T-cell (primary cell): ENCODE measurements at places on chromosomes 11 and 22. TPM values are rescaled to one million over a fixed set of nuclear protein-coding genes. Genes with fewer than 3 reads are reported as not detected.

GRCh38 chr11:44791316-44791925, 64.7 kb downstream of the TSPAN18 start:
- no peak overlapping the region for H3K4me3 ChIP-seq
- H3K4me1 ChIP-seq, result no peaks in the 10 kb centered on the region
- peaks cover 2% of the 10 kb centered on the region for H3K27me3 ChIP-seq
- no peak overlapping the region for H3K27ac ChIP-seq

DNA sequence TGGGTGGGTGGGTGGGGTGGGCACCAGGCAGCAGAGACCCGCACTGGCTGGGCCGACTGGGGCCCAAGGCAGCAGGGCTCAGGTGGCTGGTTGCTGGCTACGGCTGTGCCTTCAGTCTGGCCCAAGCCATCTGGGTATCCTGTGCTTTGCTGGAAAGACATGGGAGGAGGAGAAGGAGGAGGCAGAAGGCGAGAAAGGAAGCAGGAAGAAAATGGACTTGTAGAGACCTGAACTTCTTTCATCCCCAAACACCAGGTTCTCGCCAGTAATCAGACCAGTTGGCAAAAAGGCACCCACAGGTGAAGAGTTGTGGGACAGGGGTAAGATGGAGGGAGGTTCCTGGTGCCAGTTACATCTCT, 78.8 kb downstream of the IGLL1 start:
- H3K27ac ChIP-seq, result no peak overlapping the region
- no peaks in the 10 kb centered on the region for H3K36me3 ChIP-seq
- H3K4me3 ChIP-seq, result no peak overlapping the region
- DNase-seq, result no peak
- H3K27me3 ChIP-seq, result peaks cover 27% of the 10 kb centered on the region

GRCh38 chr11:72744474-72744873, 7.7 kb downstream of the ARAP1 start:
- no peak overlapping the region for H3K4me3 ChIP-seq
- H3K4me1 ChIP-seq, result peaks cover 74% of the 10 kb centered on the region
- H3K36me3 ChIP-seq, result peaks cover 3% of the 10 kb centered on the region
- H3K27ac ChIP-seq, result peak overlapping the region; percentile 66

GRCh38 chr22:39896313-39896996, 2.9 kb upstream of the ENTHD1 start:
- no peak for DNase-seq
- H3K4me3 ChIP-seq, result no peak overlapping the region
- peaks cover 26% of the 10 kb centered on the region for H3K4me1 ChIP-seq
- H3K27ac ChIP-seq, result no peak overlapping the region
- H3K36me3 ChIP-seq, result no peaks in the 10 kb centered on the region
- no peaks in the 10 kb centered on the region for H3K27me3 ChIP-seq

- no peak for DNase-seq
- H3K27ac ChIP-seq, result no peak within 1 kb of the TSS
- H3K4me3 ChIP-seq, result no peak within 1 kb of the TSS
- H3K4me1 ChIP-seq, result no peaks in the 10 kb centered on the region
Measured at GRCh38 chr22:30079952-30080533, at the start of gene HORMAD2. TSS of gene HORMAD2 (plus strand) at chr22:30080464. CDS start at chr22:30093953, 13,489 bp downstream.

GRCh38 chr11:15854245-15854644, 502.1 kb downstream of the SOX6 start:
- H3K27ac ChIP-seq, result no peak overlapping the region
- no peak overlapping the region for H3K4me3 ChIP-seq
- DNase-seq, result no peak
- H3K36me3 ChIP-seq, result no peaks in the 10 kb centered on the region
- H3K27me3 ChIP-seq, result no peaks in the 10 kb centered on the region

GRCh38 chr11:108751444-108751843, 86.6 kb downstream of the DDX10 start:
- no peaks in the 10 kb centered on the region for H3K36me3 ChIP-seq
- H3K4me1 ChIP-seq, result no peaks in the 10 kb centered on the region
- no peak overlapping the region for H3K4me3 ChIP-seq
- no peak overlapping the region for H3K27ac ChIP-seq
- H3K27me3 ChIP-seq, result no peaks in the 10 kb centered on the region

DNA sequence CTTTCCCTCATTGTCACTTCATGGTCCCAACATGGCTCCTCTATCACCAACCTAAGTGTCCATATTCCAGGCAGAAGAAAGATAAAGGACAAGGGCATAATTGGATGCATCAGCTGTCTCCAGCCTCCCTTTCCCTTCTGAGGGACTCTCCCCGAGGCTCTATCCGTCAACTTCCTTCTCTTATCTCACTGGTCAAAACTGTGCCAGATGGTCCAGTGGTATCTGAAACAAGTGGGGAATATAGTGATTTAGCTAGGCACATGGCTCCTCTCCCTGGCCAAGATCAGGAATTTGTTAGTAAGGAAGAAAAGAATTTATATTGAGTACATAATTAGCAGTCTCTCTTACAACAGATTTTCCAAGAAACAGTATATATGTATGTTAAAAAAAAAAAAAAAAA, 12.6 kb upstream of the SPON1 start:
- no peaks in the 10 kb centered on the region for H3K36me3 ChIP-seq
- H3K27me3 ChIP-seq, result no peaks in the 10 kb centered on the region
- DNase-seq, result no peak
- H3K27ac ChIP-seq, result no peak overlapping the region

DNA sequence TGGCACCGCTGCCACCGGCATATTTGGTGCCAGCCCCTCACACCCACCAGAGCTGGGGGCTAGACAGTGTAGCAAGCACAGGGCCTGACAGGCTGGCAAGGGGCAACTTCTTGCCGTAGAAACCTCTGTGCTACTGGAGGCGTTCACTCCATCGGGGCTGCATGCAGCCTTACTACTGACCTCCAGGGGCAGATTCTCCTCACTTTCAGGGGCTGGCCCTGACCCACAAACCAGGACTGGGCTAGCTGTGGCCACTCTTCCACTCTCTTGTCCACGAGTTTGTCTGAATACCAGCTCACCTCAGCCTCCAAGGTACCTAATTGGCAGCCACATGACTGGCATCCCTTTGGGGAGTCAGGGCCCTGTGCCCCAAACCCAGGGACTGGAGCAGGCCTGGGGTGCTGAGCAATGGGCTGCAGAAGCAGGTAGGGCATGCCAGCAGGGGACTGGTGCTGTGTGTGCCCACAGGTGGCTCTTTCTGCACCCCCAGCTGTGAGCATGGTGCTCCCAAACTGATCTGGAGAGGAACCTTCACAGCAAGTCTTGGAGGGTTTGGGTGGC, 2.1 kb upstream of the LMO1 start:
- no peak overlapping the region for H3K4me3 ChIP-seq
- H3K27ac ChIP-seq, result no peak overlapping the region
- H3K27me3 ChIP-seq, result peaks cover 8% of the 10 kb centered on the region
- H3K4me1 ChIP-seq, result peaks cover 23% of the 10 kb centered on the region
- no peaks in the 10 kb centered on the region for H3K36me3 ChIP-seq
- no peak for DNase-seq

DNA sequence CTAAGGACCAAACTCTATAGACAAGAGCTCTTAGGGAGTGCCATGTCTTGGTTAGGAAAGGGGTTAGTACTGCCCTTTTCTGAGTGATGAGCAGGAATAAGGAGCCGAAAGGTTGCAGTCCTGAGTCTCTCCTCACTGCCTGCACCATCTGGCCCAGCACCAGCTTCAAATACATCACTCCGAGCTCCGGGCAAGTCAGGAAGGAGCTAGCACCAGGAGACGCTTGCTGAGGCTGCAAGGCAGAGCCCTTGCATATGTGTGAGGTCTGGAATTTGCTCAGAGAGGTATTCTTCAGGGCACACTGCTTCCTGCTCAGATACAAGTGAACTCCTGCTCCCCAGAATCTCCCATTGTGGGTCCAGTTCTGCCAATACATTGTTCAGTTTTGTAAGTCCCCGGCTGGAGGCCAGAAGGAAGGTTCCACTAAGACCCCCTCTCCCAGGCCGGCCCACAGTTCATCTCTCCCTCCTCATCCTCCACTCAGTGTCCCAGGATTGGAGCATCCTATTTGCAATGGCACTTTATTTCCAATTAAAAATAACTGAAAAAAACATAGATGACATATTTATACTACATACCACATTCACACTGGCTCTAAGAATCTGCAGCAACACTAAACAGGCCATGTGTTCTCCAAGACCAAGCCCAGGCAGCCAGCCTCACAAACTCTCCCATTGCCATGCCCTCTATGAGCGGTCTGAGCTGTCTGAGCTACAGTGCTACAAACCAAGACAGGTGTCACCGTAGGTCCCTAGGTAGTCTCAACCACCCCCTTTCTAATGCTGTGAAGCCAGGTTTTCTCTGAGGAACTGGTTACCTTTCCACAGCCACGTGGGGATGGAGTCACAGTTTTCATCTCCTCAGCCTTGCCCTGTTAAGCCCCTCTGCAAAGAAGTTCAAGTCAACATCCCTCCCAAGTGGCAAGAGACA, 55.1 kb upstream of the SPATA19 start:
- no peak for DNase-seq
- no peaks in the 10 kb centered on the region for H3K4me1 ChIP-seq
- no peak overlapping the region for H3K27ac ChIP-seq
- no peaks in the 10 kb centered on the region for H3K27me3 ChIP-seq
- H3K4me3 ChIP-seq, result no peak overlapping the region

GRCh38 chr22:49228431-49229037, 599.1 kb downstream of the BRD1 start:
- no peaks in the 10 kb centered on the region for H3K36me3 ChIP-seq
- DNase-seq, result no peak
- H3K27me3 ChIP-seq, result no peaks in the 10 kb centered on the region
- no peak overlapping the region for H3K4me3 ChIP-seq
- no peak overlapping the region for H3K27ac ChIP-seq

DNA sequence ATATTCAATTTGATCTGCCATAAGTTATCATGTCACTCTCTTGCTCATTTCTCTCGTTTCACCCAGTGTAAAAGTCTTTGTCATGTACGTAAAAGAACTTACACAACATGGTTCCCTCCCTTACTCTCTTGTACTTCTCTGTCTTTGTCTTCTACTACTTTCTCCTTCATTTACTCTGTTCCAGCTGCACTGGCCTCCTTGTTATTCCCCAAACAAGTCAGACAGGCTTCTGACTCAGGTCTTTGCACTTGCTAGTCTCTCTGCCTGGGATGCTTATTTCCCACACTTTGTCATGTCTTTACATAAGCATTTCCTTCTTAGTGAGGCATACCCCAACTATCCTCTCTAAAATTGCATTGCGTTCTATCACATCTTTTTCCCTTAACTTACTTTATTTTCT, 117.3 kb downstream of the CYP2R1 start:
- no peak overlapping the region for H3K27ac ChIP-seq
- no peaks in the 10 kb centered on the region for H3K27me3 ChIP-seq
- H3K36me3 ChIP-seq, result peaks cover 8% of the 10 kb centered on the region
- no peak overlapping the region for H3K4me3 ChIP-seq

- H3K27ac ChIP-seq, result no peak overlapping the region
- no peak for DNase-seq
- no peaks in the 10 kb centered on the region for H3K36me3 ChIP-seq
- H3K4me1 ChIP-seq, result no peaks in the 10 kb centered on the region
Measured at GRCh38 chr11:92881940-92882450, 87.5 kb upstream of the MTNR1B start.

GRCh38 chr11:86637988-86638387, 34.4 kb downstream of the ME3 start:
- no peaks in the 10 kb centered on the region for H3K36me3 ChIP-seq
- no peaks in the 10 kb centered on the region for H3K4me1 ChIP-seq

- H3K4me3 ChIP-seq, result no peak overlapping the region
- no peaks in the 10 kb centered on the region for H3K4me1 ChIP-seq
- H3K27me3 ChIP-seq, result peaks cover 4% of the 10 kb centered on the region
- no peaks in the 10 kb centered on the region for H3K36me3 ChIP-seq
- DNase-seq, result no peak
Measured at GRCh38 chr11:110134110-110134509, 40.9 kb downstream of the ZC3H12C start.

- no peak overlapping the region for H3K4me3 ChIP-seq
- no peaks in the 10 kb centered on the region for H3K27me3 ChIP-seq
- no peak overlapping the region for H3K27ac ChIP-seq
- peaks cover 29% of the 10 kb centered on the region for H3K4me1 ChIP-seq
- H3K36me3 ChIP-seq, result peaks cover 11% of the 10 kb centered on the region
Measured at GRCh38 chr22:49642331-49642730, 185.3 kb downstream of the BRD1 start.

DNA sequence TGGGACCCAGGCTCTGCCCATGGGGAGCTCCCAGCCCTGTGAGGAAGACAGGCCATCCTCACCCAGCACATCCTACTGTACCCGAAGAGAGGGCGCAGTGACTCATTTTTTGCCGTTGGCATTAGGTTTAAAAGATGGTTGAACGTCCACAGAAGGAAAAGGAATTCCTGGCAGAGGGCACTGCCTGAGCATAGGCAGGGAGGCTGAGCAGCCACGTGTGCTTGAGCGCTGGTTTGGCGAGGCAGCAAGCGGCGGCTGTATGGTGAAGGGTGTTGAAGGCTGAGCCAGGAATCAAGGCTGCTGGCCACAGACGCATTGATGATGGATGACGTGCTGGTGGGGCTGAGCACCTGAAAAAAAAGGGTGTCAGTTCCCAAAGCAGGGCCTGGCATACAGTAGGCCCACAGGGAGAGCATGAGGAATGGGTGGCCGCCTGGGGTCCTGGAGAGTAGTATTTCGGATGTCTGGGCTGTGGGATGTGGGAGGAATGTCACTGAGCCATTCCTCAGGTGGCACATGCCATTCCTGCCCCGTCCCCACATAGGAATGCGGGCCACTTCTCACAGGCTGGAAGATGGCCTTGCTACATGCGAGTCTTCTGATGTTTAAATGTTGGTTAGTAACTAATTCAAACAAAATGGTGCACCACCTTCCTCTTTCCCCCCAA, 112.5 kb downstream of the KIAA1671 start:
- DNase-seq, result no peak
- H3K27me3 ChIP-seq, result no peaks in the 10 kb centered on the region
- H3K36me3 ChIP-seq, result no peaks in the 10 kb centered on the region
- no peak overlapping the region for H3K27ac ChIP-seq

GRCh38 chr11:50098186-50098725, 65.6 kb downstream of the OR4C45 start:
- no peaks in the 10 kb centered on the region for H3K36me3 ChIP-seq
- no peak for DNase-seq
- H3K4me3 ChIP-seq, result no peak overlapping the region
- no peaks in the 10 kb centered on the region for H3K27me3 ChIP-seq
- H3K27ac ChIP-seq, result no peak overlapping the region
- H3K4me1 ChIP-seq, result no peaks in the 10 kb centered on the region

- no peaks in the 10 kb centered on the region for H3K27me3 ChIP-seq
- no peak overlapping the region for H3K27ac ChIP-seq
Measured at GRCh38 chr11:61543606-61544306, 35.2 kb downstream of the LRRC10B start.

- no peak overlapping the region for H3K4me3 ChIP-seq
- no peak overlapping the region for H3K27ac ChIP-seq
- peaks cover 39% of the 10 kb centered on the region for H3K36me3 ChIP-seq
- DNase-seq, result no peak
- H3K4me1 ChIP-seq, result no peaks in the 10 kb centered on the region
- no peaks in the 10 kb centered on the region for H3K27me3 ChIP-seq
Measured at GRCh38 chr22:43171019-43171491, 15.9 kb downstream of the TTLL12 start.

- no peak overlapping the region for H3K27ac ChIP-seq
- no peaks in the 10 kb centered on the region for H3K27me3 ChIP-seq
- no peaks in the 10 kb centered on the region for H3K4me1 ChIP-seq
- H3K4me3 ChIP-seq, result no peak overlapping the region
Measured at GRCh38 chr22:41254230-41254629, 13.5 kb upstream of the CHADL start.

HPS4 gene
- 38.7 TPM for total RNA-seq

PANX2 gene
- 0.26 TPM for total RNA-seq

A4GALT gene
- total RNA-seq, result not detected

MISFA gene
- not detected for total RNA-seq

CRYBB3 gene
- not detected for total RNA-seq
